ENCODE measurements at places on chromosomes 6 and 20. TPM values are rescaled to one million over a fixed set of nuclear protein-coding genes. Genes with fewer than 3 reads are reported as not detected.

Gene UBE2J1
- 27.8 TPM for total RNA-seq

Gene HTR1B
- total RNA-seq, result 0.42 TPM

Gene PLCB4
- 52.9 TPM for total RNA-seq

Gene SRF
- total RNA-seq, result 49.8 TPM

Gene MCM9
- total RNA-seq, result 17.0 TPM

Gene NKX2-2
- not detected for total RNA-seq

Gene NECAB3
- total RNA-seq, result 103 TPM

Gene GJA10
- not detected for total RNA-seq

Gene VIP
- 0.60 TPM for total RNA-seq

Gene KHDC1L
- 0.84 TPM for total RNA-seq

Gene SLC13A3
- total RNA-seq, result 8.5 TPM

Gene PTCHD4
- 4.2 TPM for total RNA-seq

Gene KIAA1755
- 16.1 TPM for total RNA-seq

GRCh38 chr6:167763056-167763944, 63.4 kb upstream of the AFDN start:
- no peak for DNase-seq

GRCh38 chr6:71289039-71289801, 609 bp downstream of the OGFRL1 start:
- DNase-seq, result peak; percentile 15

GRCh38 chr20:20743511-20744169, 31.2 kb upstream of the RALGAPA2 start:
- DNase-seq, result peak; percentile 23

GRCh38 chr6:69900869-69901268, 34.5 kb downstream of the COL19A1 start:
- DNase-seq, result no peak

GRCh38 chr20:46647469-46647868, 3.8 kb downstream of the SLC13A3 start:
- DNase-seq, result no peak

DNA sequence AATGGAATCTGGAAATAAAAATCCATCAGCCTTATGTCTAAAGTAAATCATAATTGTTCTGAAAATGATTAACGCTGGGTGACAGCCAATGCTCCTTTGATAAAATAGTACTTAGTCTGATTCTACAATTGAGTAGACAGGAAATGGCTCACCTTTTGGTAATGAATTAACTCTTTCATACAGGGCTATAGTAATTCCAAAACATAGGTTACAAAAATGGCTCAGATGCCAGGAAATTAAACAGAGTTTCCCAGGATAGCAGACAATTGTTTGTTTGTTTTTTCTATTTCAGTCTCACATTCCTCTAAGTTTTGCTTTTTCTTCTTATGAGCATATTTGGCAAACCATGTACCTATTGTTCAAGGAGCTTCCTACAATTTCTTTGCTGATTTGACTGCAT, 257.2 kb upstream of the EPHA7 start:
- DNase-seq, result no peak

- peak; percentile 88 for DNase-seq
Measured at GRCh38 chr6:41682056-41682477, 43.8 kb downstream of the MDFI start.

- DNase-seq, result no peak
Measured at GRCh38 chr6:169376458-169376857, 122.8 kb upstream of the THBS2 start.

GRCh38 chr6:107600121-107600520, 110.2 kb downstream of the SOBP start:
- no peak for DNase-seq

- no peak for DNase-seq
Measured at GRCh38 chr6:122476131-122476530, 4.5 kb upstream of the SERINC1 start.

DNA sequence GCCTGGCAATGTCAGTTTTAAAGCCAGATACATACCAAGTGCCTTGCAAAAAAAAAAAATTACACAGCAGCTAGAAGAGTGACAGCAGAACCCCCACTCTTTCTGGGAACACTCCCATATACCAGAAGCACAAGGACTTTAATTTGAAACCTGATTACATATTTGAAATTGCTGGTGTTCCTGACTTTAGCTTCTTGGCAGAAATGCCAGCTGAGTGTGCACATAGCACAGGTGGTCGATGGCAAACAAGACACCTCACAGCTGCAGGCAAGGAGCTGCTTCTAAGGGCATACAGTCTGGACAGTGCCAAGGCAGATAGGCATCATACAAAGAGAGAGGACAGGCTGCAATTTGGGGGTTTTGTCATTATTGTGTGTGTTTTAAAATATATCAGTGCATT, 150.7 kb upstream of the SGK1 start:
- no peak for DNase-seq

GRCh38 chr6:83490217-83490807, 22.0 kb upstream of the PRSS35 start:
- DNase-seq, result no peak

- peak; percentile 65 for DNase-seq
Measured at GRCh38 chr6:79868098-79868722, 79.1 kb downstream of the ELOVL4 start.

GRCh38 chr6:137332637-137333280, 113.6 kb upstream of the IFNGR1 start:
- DNase-seq, result no peak

DNA sequence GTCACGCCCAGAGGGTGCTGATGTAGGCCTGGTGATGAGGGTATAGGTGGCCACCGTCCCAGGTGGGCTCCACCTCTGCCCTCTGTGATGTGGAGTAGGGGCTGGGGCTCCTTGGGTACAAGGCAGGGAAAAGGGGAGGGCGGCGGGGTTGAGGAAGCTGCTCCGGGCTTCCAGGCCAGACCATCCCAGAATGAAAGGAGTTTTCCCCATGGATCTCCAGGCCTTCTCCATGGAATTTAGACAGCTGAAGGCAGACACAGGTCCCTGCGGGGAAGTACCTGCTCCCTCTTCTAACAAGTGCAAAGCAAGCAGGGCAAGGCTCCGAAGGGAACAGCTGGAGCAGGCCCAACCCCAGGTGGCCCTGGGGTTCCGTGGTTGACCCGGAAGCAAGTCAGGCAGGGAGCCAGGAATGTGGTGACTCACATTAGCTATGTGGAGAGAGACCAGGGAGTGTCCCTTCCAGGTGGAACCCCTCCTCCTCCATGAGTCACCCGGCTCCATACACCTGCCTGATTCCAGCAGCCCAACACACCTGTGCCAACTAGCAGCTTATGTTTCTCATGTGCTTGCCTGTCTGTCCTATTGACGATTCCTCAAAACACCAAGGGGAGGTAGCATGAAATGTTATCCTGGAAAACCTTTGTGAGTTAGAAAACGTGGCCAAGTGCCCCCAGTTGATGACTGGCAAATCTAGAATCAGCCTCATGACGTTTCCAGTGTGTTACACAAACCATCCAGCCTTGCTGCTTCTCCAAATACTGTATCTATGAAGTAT, 59.7 kb upstream of the SNX9 start:
- no peak for DNase-seq

GRCh38 chr6:169495601-169496000, 206.2 kb downstream of the WDR27 start:
- no peak for DNase-seq

GRCh38 chr6:8670792-8671191, 235.4 kb upstream of the SLC35B3 start:
- no peak for DNase-seq

DNA sequence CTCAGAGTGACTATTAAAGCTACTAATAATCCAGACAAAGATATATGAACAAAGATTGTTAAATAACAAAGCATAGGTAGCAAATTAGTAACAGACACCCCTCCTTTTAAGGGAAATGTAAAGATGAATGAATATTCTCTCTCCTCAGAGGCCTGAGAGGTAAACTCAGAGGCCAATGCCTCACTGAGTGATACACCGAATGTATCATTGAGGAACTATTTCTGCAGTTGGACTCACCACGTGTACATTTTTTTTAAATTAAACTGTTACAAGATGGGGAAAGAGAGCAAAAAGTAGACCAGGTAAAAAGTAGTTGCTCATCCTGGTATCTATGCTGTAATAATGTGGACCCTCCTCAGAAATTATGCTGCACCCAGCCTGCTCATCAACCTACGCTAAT, 72.3 kb upstream of the IPCEF1 start:
- DNase-seq, result no peak

DNA sequence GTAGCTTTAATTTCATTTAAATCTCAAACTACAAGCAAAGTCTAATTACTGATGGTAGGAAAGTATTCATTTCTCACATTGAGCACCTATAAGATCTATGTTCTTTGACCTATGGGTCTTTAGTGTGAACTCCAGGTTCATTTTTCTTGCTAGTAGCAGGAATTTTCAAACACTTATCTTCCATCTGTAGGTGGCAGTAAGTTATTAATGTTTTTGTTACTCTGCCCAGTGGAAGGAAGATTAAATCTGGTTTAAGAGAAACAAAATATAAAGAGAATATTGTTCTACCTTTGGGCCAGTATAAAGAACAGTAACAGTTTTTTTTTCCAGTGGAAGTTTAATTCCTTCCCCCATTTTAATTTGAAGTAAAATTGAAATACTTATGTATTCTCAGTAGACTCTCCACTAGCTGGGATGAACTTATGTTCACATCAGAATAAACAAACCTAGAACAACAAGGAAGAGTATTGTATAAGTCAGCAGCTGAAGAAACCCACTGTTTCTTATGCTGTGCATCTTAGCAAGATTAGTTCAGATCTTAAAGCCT, 328.2 kb downstream of the PHF3 start:
- DNase-seq, result no peak

DNA sequence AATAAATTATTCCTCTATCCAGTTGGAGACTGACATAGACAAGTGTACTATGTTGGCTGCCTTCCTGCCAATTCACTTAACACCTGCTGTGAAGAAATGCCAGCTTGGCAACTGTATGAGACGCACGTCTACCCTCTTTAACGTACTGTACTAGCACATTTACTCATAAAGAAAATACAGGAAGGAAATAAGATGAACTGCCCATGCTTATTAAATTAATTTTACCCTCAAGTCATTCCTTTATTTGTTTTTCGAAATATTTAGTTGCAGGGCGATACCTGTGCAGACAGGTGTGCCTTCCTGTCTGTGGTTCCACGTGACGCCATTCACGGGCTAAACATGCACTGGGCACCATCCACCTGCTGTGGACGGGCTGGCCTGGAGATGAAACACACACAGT, 52.0 kb downstream of the PSMG4 start:
- DNase-seq, result no peak

DNA sequence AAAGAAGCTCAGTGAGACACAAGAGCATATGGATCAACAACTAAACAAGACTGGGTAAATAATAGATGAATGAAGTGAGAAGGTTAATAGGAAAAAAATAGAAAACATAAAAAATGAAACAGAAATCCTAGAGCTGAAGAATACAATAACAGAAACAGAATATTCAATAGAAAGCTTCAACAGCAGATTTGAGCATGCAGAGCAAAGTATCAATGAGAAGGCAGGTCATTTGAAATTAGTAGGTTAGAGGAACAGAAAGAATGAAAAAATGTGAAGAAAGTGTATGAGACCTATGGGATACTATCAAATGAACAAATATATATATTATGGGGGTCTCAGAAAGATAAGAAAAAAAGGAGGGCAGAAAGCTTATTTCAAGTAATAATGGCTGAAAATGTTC, 362.9 kb upstream of the POU3F2 start:
- no peak for DNase-seq

DNA sequence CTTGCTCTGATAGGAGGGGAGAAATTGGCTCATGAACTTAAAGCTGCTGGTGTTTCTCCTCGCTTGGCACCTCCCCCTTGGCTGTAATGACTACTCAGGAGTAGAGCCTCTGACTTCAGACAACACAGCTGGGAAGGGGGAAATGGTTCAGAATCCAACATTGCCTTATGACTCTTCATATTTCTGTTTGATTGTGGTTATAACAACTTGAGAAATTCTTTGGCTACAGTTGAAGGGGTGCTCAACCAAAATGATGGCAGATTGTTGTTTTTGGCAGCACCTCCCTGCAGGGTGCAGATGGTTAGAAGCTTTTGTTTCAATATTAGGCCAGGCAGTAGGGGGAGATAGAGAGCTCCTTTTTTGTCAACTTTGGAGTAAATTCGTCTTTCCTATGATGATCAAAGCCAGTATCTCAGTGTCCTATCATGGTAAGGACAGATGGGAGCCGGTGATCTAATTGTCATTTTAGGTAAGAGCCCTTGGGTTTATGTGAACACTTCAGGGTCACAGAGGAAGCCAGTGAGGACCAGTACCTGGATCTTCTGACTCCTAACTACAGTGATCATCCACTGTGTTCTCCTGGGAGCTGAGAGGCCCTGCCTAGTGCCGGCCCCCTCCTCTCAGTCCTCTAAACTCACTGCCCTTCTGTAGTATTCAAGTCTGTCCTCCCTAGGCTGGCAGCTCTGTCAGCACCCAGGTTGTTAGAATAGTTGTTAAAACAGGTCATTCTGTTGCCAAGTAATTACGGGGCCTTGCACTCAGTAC, 39.9 kb downstream of the RPRD1B start:
- DNase-seq, result no peak

DNA sequence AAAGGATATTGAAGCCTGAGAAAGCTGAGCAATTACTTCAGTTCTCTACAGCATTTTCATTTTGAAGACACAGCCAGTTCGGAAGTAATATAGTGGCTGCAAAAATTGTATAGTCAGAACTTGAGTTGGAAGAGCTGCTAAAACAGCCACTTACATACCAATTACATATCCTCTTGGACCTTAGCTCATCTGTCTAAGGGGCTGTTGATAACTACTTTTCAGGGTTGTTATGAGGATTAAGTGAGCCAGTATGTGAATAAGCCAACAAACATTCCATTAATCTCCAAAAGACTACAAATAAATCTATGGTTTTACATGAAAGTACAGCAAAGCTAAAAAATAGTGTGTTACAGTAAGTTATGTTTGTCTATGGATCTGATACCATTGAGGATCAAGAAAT, 59.7 kb downstream of the TMEM200A start:
- no peak for DNase-seq

GRCh38 chr20:21529863-21530262, 16.0 kb upstream of the NKX2-2 start:
- no peak for DNase-seq

- no peak for DNase-seq
Measured at GRCh38 chr6:113934101-113934500, 36.8 kb downstream of the HDAC2 start.

DNA sequence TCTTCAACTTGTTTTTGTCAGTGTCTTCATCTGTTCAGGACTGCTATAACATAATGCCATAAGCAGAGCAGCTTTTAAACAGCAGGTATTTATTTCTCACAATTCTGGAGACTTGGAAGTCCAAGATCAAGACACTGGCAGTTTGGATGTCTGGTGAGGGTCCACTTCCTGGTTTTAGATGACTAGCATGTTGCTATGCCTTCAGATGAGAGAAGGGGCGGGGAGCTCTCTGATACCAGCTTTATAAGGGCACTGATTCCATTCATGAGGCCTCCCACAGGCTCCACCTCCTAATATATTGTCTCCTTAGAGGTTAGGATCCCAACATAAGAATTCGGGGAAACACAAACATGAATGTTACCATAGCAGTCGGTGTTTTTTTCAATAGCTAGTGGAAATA, 52.9 kb downstream of the FAM83B start:
- DNase-seq, result no peak

Measured in tibial nerve (tissue), 4 donors.